ENCODE measurements at places on chromosomes 16 and 17. TPM values are rescaled to one million over a fixed set of nuclear protein-coding genes. Genes with fewer than 3 reads are reported as not detected.
A peak's percentile ranks its signal among the peaks of the same experiment; 100 is the strongest.

GRCh38 chr17:62681061-62681938 is 53.8 kb downstream of the MRC2 start:
- DNase-seq, result no peak

- peak; percentile 74 for DNase-seq
Observed at GRCh38 chr16:69906838-69907401, 44.2 kb upstream of the CLEC18A start.

- no peak for DNase-seq
Observed at GRCh38 chr16:54425068-54425467, 138.5 kb upstream of the IRX3 start.

DNA sequence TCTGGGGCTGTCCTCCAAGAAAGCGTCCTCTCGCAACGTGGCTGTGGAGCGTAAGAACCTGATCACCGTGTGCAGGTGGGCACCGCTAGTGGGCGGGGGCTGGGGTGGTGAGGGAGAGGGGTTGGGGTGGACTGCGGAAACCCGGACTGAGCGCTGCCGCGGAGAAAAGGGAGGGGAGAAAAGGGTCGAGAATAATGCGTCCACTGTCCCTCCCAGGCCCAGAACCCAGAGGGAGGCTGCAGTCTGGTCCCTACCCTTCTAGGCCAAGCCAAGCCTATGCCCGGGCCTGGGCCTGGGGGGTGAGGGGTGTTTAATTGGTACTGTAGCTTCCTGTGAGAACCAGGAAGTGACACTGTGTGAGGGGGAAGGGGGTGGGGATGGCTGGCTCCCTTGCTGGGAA is 464 bp downstream of the RUNDC3A start:
- DNase-seq, result no peak

DNA sequence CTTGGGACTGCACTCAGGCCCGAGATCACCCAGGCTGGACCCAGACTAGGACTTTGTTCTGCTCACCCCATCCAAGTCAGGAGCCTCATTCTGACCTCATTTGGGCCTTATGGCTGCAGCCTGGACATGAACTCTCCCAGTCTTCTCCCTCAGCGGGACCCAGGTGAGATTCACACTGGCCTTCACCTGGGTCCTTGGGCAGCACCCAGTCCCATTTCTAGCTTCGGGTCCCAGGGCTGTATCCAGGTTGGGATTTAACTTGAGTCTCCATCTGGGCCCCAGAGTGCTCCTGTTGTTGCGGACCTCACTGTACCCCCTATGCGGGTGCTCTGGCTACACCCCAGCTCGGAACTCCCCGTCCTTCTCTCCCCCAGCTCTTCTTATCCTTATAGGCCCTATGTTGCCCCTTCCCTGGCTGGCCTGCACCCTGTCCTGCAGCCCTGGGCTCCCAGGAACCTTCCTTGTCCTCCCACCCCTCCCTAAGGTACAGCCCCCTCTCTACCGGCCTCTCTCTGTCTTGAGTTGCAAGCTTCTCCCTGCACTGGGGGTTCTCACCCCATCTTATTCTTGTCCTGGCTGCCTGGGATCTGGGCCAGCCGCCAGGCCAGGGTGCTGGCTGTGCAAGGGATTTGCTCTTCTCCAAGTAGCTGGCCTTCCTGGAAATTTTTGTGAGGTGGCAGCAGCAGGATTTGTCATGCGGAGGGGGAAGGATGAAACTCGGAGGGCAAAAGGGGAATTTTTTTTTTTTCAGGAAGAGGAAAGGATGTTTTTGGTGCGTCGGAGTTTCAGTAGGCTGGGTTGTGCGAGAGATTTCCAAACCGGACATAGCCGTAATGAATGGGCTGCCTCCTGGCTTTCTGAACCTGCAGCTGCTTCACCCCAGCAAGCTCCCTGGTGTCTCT is 904 bp downstream of the MAP2K3 start:
- DNase-seq, result peak; percentile 78

- DNase-seq, result no peak
Observed at GRCh38 chr16:82452004-82452756, 174.6 kb upstream of the CDH13 start.

DNA sequence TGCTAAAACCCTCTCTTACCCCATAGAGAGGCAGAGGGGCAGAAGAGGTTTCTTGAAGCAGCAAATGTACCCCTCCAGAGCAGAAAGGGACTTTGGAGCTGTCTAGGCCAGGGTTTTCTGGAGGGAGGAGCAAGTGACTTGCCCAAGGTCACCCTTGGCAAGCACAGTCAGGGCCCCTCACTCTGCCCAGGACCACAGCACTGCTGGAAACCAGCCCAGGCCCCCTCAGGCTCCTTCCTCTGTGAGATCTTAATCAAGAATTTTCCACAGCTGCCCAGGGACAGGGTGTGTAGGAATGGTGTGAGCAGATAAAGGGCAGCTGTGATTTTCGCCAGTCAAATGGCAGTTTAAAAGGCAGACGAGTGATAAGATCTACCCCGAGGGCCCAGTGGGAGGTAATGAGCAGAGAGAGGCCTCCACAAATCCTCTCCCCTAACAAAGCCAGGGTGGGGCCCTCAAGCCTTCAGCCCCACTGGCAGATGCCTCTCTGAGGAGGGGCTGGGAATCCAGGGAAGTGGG is 3.9 kb upstream of the SLC12A3 start:
- no peak for DNase-seq

DNA sequence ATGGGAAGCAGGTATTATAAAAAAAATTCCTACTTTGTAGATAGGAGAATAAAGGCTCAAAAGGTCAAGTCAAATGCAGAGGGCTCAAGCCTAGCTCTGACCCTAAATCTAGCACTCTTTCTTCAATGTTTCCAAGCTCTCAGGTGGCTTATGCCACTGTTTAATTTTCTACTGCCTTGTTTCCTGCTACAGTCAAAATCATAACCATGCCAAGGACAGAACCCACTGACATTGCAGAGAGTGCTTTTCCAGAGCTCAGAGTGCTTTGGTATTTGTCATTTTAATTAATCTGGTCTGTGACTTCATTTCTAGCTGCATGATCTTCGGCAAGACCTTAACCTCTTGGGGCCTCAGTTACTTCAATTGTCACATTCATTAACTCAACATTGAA is 344.7 kb downstream of the CA10 start:
- DNase-seq, result no peak

DNA sequence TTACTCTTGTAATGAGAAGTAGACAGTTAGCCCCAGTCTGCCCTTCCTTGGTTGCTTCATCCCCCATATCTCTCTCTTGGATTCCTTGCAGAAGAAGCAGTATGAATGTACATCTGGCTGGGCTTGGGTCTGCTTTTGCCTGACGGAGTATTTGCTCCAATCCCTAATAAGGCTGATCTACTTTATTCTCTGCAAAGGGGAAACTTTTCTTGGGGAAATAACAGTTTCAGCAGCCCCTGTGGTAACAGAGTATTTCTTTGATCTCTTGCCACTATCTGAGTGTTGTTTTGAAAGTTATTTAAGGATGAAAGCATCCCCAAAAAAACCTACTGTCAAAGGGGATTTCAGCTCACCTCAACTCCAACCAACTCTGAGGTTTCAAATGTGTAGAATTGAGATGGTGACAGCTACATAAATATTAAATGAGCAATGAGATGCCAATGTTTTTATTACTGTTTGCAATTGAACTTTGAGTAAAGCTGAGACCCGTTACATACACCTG is 168.9 kb upstream of the NOG start:
- DNase-seq, result no peak

- DNase-seq, result peak; percentile 95
Observed at GRCh38 chr17:76384987-76385891, 830 bp downstream of the SPHK1 start.

SLFN12L gene
- 0.11 TPM for total RNA-seq

SARM1 gene
- total RNA-seq, result 16.9 TPM

SRSF2 gene
- total RNA-seq, result 147 TPM

C1QTNF1 gene
- total RNA-seq, result 12.2 TPM

SYT17 gene
- total RNA-seq, result not detected
